ENCODE measurements at places on chromosomes 12 and 14.

DNA sequence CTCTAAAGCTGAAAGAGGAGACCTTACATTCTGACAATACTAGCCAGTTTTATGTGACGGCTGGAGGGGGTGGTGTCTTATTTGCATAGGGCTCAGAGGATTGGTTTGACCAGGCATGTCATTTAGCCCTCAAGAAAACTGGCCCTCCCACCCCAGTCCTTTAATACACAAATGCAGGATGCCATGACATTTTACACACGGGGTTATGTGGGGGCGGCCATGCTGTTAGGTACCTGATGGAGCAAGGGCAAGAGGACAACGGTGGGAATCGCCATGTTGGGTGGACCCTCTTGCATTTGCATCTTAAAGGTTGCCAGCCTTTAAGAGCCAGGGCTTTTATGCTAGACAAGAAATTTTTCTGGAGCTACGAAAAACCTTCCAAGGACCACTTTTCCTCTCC, 23.3 kb downstream of the MDM2 start:
- DNase-seq: no peak

GRCh38 chr14:95190857-95191256, 33.5 kb upstream of the DICER1 start:
- no peak for DNase-seq

- no peak for DNase-seq
Observed at GRCh38 chr14:64233531-64234190, 60.5 kb downstream of the ESR2 start.

GRCh38 chr12:15682826-15683225, 106.4 kb downstream of the EPS8 start:
- DNase-seq: no peak

DNA sequence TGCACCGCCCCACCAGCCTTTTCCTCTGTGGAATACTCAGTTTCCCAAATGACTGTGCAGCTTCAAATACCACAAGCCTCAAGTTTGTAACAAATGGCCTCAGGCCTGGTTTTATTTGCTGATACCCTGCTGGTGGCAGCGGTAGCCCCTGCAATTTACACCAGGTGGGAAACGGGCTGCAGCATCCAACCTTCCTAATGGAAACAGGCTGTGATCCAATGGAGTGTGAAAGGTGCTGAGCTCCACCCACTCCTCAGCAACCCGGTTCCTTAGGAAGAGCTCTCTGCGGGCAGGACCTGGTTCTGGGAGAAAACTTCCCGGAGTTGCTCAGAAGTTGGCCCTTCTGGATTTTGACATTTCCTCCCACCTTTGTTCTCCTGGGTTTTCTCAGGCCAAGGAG, 41.7 kb upstream of the LTA4H start:
- no peak for DNase-seq

DNA sequence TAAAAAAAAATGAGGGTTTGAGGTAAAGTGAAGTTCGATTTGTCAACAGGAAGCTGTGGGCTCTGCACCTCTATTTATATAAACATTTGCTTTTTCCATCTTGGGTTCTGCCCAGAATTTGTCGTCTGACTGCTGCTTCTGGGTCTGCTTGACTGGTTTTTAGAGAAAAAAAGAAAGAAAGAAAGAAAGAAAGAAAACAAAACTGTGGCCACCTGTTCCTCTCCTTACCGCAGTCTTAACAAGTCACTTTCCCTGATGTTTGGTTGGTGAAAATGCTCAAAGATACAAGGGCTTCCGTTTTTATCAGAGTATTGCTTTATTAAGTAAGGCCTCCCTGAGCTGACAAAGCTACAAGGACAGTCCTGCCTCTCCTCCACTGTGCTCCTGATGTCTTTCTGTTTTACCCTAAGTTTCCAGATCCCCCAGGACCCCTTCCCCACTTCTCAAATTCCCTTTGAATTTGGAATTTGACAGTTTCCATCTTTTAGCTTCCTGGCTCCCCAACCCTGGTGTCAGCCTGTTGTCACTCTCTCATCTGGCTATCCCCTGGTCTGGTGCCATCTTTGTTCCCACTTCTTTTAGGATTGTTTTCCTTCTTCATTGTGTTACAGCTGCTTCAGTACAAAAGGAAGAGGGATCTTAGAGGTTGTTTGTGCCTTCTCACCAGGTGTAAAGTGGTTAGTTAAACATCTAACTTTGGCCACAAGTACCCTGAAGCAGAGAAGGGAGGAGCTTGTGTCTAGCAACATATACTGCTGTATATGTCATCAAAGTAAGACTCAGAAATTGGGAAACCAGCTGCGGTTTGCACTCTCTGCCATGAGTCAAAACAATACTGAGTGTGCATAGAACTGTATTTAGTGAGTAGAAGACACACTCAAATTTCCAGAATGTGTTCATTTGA, 18.0 kb downstream of the MFAP5 start:
- DNase-seq: no peak

DNA sequence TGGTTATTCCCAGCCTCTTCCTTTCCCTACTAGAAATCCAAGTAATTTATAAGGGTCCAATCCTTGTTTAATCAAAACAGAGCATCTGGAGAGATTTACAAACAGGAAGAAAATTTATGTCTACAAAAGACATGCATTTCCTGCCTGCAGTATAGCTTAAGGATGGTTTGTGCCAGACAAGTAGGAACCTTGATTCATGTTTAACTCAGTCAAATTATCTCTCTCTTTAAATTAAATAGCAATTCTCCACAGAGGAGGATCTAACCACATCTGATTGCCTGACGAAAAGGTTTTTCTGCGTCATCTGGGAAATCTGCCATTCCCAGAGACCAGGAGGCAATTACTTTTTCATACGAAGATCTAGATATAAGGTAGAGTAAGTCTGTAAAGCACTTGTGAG, 105.2 kb downstream of the ZFC3H1 start:
- DNase-seq: no peak

DNA sequence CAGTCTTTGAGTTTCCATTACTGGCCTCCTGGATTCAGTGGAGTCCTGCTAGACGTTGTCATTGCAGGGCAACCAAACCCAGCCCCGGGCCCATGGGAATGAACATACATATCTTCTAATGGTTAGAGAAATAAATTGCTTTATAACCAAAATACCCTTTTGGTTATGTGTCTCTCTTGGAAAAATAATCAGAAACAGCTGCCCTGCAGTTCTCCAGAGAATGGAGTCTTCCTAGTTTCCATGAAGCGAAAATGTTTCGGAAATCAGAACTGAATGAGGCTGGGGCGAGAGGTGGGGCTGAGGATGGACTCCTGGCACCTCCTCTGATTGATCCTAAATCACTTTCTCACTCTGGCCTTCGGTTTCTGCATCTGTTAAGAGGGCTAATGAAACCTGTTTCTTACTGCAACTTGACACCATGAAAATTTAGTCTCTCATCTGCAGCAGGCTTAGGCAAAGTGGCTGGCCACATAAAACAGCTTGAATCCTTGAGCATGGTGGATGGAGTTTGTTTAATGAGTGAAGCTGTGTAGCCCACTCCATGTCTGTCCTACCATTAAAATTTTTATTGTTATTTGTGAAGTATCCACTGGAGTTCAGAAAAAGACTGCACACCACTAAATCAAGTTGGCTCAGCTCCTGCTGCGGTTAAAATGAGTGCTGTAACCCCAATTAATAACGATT, 198.9 kb downstream of the CACNA1C start:
- DNase-seq: peak; percentile 97

- peak; percentile 65 for DNase-seq
Observed at GRCh38 chr14:69531135-69531534, 43.5 kb downstream of the CCDC177 start.

Measured in DMS79 (cell line).